ENCODE measurements at places on chromosomes 6 and 20.

DNA sequence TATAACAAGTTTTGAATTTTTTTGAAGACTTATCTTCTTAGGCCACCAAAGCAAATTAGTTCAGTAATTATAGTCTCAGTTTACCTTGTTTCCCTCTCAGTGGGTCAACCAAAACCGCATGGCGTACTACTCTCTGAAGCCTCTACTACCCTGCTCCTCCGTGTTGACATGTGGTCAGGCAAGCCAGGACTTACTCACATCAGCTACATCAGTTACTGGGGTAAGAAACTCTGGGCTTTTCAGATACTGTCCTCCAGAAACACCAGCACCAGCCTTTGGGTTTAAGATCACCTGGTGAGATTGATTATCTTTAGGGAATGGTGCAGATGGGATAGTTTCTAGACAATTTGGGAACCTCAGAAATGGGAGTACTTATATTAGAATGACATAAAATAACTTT lies 55.1 kb downstream of the KCNQ5 start:
- H3K36me3 ChIP-seq = no peaks in the 10 kb centered on the region
- H3K27ac ChIP-seq = no peak overlapping the region
- DNase-seq = no peak
- no peaks in the 10 kb centered on the region for H3K27me3 ChIP-seq
- H3K4me3 ChIP-seq = no peak overlapping the region

- H3K4me1 ChIP-seq = peaks cover 10% of the 10 kb centered on the region
- H3K4me3 ChIP-seq = no peak overlapping the region
- DNase-seq = no peak
- H3K27me3 ChIP-seq = no peaks in the 10 kb centered on the region
These were observed 80.0 kb downstream of the AKAP7 start for GRCh38 chr6:131215219-131215618.

- DNase-seq = no peak
- no peak overlapping the region for H3K27ac ChIP-seq
- H3K27me3 ChIP-seq = no peaks in the 10 kb centered on the region
- no peaks in the 10 kb centered on the region for H3K36me3 ChIP-seq
- peaks cover 78% of the 10 kb centered on the region for H3K4me1 ChIP-seq
- no peak overlapping the region for H3K4me3 ChIP-seq
These were observed 95.0 kb downstream of the SNX5 start for GRCh38 chr20:17873410-17874270.

DNA sequence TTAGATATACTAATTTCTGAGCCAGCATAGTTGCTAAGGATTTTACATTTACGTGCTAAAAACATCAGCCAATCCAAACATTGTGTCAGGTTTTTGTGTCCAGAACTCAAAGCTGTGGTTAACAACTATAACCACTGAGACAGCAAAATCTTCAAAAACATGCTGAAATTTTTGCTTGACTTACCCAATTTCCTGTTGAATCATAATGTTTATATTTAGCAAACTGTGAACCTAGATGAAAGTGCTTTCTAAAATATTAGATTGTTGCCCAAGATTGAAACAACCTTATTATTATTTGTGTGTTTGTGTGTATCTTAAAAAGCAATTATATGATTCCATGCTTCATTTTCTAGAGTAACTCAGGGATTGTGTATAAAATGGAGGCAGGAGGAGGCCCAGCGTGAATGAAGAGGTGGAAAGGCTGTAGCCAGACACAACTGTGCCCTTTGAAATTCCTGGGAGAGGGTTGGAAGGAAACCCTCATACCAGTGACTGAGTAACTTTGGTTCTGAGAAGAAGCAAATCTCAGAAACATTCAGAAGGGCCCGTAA lies 48.0 kb downstream of the ARMC2 start:
- no peak overlapping the region for H3K4me3 ChIP-seq
- no peak for DNase-seq
- peaks cover 20% of the 10 kb centered on the region for H3K4me1 ChIP-seq
- no peak overlapping the region for H3K27ac ChIP-seq

- H3K4me3 ChIP-seq = no peak overlapping the region
- no peaks in the 10 kb centered on the region for H3K4me1 ChIP-seq
- H3K36me3 ChIP-seq = peaks cover 62% of the 10 kb centered on the region
- no peak for DNase-seq
- no peak overlapping the region for H3K27ac ChIP-seq
These were observed 38.5 kb downstream of the TBC1D7 start for GRCh38 chr6:13289789-13290318.

DNA sequence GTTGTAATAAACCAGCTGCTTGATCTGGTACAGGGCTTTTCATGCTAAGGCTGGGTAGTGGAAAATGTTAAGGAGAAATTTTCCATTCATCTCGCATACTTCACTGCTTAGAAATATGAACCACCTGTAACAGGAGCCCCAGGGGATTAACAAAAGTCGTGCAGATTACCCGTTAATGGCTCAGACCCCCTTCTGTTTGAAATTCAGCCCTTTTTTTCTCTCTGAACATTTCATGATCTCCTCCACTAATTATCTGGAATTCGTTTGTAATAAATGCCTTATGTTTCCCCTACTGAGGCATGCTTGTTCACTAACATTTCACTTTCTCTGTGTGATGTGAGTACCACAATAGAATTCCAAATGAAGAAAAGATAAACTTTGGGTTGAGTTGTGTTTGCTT lies 336.4 kb upstream of the HSF2 start:
- no peak for DNase-seq
- no peaks in the 10 kb centered on the region for H3K27me3 ChIP-seq

DNA sequence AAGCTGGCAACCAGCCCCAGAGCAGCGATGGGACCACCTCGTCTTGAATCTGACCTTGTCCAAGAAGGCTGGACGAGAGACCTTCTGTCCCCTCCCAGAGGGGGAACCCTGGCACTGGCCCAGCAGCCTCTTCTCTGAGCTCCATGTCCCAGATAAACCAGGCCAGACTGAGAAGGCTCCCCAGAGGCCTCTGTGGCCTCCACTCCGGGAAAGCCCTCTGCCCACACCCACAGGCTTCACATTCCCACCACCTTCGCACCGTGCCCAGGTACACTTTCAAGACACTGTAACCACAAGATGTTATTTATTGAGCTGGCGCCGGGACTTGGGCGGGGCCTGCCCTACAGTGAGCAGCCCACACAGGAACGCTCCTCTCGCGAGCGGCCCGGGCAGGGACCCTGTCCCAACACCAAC lies 33.2 kb downstream of the ADA start:
- H3K27me3 ChIP-seq = peaks cover 95% of the 10 kb centered on the region
- no peak for DNase-seq
- no peak overlapping the region for H3K27ac ChIP-seq

GRCh38 chr20:10954137-10954840 lies 280.5 kb upstream of the JAG1 start:
- H3K36me3 ChIP-seq = no peaks in the 10 kb centered on the region
- H3K4me3 ChIP-seq = no peak overlapping the region
- no peaks in the 10 kb centered on the region for H3K27me3 ChIP-seq
- no peak for DNase-seq
- H3K27ac ChIP-seq = no peak overlapping the region
- H3K4me1 ChIP-seq = peaks cover 30% of the 10 kb centered on the region
